ENCODE measurements at places on chromosomes 16 and 17.

DNA sequence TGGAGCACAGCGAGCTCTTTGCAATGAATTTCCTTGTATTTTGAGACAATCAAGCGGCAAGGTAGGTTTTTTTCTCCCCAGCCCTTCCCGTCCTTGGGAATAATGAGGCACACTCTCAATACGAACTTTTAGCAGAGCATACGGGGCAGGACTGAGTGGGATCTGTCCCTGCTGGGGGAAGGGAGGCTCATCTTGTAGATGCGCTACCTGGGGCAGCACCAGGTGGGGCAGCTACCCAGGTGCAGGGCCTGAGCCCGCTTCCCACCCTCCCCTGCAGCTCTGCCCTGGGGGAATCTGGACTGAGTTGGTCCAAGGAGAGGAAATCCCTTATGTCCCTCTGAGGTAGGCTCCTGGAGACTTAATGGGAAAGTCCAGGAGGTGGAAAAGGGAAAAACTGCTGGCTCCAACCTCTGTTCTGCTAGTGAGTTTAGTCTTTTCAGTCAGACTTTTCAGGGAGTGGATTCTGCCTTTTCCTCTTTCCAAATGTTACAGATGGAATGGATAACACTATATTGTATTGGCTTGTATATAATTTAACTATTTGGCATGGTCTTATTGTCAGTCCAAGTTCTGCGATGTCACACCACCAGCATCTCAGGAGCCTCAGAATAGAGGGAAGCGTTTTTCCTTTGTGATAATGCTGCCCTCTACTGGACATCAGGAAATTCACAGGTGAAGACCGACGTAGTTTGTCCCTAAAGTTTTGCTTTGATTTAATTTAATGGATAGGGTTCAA lies 9.6 kb upstream of the CES1 start:
- peak; percentile 57 for DNase-seq

GRCh38 chr17:49815761-49816281 lies 27.3 kb downstream of the KAT7 start:
- DNase-seq, result no peak

GRCh38 chr17:22300731-22301352 lies 608.5 kb downstream of the KCNJ18 start:
- DNase-seq, result no peak

- DNase-seq, result peak; percentile 58
These were observed 54.3 kb downstream of the KPNA2 start for GRCh38 chr17:68089881-68090280.

DNA sequence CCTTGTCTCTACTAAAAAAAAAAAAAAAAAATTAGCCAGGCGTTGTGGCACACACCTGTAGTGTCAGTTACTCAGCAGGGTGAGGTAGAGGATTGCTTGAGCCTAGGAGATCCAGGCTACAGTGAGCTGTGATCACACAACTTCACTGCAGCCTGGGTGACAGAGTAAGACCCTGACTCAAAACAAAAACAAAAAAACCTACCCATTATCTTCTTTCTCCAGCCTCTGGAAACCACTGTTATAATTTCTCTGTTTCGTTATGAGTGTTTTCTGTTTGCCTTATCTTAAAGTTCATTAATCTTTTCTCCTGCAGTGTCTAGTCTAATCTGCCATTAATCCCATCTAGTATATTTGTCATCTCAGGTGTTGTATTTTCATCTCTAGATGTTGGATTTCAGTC lies 18.6 kb upstream of the CLTC start:
- no peak for DNase-seq

GRCh38 chr16:27272076-27272475 lies 3.5 kb upstream of the NSMCE1 start:
- DNase-seq, result no peak

- DNase-seq, result no peak
These were observed 3.4 kb upstream of the FBRS start for GRCh38 chr16:30654856-30655255.

DNA sequence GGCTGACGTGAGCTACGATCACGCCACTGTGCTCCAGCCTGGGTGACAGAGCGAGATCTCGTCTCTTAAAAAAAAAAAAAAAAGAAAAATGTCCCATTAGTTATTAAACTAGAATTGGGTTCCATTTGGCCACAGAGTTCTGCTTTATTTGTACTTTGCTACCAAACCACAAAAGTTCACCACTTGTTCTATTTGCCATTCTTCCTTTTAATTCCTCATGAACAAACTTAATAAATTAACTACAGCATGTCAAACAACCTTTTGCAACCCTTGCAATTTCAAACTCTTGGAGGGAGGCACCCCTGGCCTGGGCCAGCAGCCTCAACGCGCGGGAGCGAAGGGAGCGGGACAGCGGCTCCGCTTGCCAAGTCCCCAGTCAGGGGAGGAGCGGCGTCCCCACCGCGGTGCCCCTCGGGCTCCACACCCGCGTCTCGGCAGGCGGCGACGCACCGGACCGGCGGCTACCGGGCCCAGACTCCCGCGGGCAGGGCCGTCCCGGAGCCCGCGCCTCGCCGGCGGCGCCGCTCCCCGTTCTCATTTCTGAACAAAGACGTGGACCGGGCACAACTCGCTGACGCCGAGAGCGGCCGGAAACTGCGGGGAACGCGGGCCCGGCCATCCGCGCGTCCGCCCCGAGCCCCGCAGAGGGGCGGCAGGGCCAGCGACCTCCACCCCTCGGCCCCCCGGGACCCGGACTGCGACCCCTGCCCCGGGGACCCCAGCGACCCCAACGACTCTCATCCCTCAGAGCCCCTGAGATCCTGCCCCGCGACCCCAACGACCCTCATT lies 775 bp downstream of the CYTH1 start:
- peak; percentile 53 for DNase-seq

- DNase-seq, result no peak
These were observed 16.5 kb downstream of the TMEM98 start for GRCh38 chr17:32944248-32945020.

DNA sequence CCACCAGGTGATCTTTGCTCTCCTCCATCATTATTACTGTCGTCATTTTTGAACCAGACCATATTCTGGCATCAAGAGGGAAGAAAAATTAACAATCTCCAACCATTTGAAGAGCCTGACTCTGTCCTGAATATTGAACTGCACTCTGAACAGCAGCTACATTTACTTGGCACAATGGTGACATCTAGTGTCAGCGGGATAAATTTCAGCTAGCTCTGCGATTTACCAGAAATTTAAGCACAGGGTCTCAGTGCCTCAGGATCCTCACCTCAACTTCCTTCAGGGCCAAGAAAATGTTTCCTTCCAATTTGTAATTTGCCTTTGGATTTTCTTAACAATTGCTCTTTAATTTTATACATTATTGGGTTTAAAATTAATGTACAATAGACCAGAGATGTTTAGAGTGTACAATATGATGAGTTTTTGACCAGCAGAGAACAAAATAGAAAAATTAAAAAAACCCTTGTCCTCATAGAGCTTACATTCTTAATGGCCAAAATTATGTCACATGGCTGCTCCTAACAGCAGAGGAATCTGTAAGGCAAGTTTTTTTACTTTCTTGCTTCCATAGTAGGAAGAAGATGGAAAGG lies 10.7 kb upstream of the ZNF19 start:
- DNase-seq, result peak; percentile 70

GRCh38 chr17:7392696-7393612 lies 1.4 kb downstream of the PLSCR3 start:
- no peak for DNase-seq

- no peak for DNase-seq
These were observed 188.4 kb upstream of the NLRP1 start for GRCh38 chr17:5772720-5773119.

DNA sequence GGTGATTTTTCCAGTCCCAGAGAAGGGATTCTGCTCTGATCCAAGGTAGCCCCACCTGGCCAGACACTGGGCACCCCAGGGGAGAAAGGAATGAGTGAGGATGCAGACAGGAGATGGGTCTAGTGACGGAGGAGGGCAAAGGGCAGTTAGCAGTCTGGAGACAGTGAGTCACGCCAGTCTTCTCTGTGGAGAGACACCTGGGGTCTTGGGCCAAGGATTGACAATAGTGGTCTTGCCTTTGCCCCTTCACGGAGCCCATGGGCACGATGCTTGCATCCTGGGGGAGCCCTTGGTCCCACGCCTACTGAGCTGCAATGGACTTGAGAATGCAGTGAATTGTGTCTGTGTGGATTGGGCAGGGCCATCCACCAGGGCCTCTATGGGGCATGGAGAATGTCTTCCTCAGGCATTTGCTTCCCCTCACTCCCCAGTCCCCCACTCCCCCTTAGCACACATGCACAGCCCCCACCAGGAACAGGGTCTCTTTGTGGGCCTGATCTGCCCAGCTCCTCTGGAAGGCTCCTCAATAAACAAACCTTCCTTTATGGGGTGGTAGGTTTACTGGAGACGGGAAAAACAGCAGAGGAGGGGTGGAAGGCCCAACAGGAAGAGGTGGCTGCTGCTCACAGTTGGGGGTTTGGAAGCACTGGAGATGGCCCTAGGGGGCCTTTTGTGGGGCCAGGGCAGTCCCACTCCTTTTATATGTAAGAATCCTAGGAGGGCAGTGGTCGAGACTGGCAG lies 1.4 kb downstream of the CHAD start:
- no peak for DNase-seq

GRCh38 chr17:4843321-4844000 lies 10.3 kb downstream of the MINK1 start:
- no peak for DNase-seq

DNA sequence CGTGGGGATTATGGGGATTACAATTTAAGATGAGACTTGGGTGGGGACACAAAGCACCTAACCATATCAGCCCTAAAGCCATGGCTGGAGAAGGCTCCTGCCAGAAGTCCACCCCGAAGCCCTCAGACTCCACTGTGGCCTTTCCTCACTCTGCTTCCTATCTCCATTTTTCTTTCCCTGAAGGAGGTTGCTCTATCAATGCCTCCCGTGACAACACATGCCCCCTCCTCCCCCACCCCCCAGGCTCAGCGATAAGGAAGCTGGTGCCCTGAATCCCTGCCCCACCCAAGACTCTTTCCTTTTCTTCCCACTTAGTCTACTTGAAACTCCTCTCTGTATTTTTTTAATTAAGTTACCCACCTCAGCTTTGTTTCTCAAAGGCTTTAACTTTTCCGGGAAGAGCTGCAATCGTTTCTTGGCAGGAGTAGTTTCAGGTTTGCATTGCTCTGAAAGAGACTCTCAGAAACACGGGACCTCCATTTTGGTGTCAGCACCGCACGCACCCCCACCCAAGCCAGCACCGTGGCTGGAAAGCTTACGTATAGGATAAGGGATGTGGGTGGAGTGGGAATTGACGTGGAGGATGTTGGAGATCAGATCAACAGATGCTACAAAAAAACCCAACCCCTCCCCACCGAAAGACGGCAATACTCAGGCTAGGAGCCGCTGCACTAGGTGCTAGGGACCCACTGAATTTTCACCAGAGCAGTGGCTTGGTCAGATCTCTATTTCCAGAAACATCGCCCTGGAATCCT lies 15.2 kb upstream of the CA4 start:
- no peak for DNase-seq

DNA sequence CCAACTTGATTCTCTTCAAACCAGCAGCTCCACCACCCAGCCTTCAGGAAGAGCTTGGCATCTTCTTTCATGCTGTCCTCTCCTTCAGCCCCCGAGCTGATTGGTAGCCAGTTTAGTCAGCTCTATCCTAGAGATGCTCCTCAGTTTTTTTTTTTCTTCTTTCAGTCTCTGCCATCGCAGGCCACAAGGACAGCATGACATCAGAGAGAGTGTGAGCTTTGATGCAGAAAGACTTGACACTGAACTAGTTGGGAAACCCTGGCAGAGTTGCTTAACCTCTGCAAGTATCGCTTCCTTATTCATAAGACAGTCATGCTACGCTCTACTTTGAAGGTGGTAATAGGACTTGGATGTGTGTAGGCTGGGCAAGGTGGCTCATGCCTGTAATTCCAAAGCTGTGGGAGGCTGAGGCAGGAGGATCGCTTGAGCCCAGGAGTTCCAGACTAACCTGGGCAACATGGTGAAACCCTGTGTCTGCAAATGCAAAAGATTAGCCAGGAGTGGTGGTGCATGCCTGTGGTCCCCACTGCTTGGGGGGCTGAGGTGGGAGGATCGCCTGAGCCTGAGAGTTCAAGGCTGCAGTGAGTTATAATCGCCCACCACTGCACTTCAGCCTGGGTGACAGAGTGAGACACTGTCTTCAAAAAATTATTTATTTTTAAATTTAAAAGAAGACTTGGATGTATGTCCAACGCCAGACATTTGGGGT lies 2.6 kb downstream of the CD300LB start:
- DNase-seq, result no peak

DNA sequence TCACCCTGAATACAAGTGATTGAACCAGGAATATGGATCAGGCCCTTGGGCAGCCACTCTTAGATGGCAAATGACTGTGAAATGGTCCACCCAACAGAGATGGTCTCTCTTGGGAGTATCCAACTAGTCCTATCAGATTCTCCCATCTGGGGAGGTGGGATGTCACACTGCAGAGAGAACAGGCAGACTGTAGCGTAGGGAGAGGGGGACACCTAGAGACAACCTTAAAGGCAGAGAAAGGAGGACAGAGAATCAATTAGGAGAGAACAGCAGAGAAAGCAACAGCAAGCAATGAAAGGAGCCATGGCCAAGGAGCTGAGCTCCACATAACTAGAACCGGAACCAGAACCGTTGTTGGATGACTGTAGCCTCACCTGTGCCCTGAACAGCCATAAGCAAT lies 37.2 kb downstream of the IQCK start:
- no peak for DNase-seq

- no peak for DNase-seq
These were observed 99.7 kb downstream of the CBLN1 start for GRCh38 chr16:49181791-49182518.

DNA sequence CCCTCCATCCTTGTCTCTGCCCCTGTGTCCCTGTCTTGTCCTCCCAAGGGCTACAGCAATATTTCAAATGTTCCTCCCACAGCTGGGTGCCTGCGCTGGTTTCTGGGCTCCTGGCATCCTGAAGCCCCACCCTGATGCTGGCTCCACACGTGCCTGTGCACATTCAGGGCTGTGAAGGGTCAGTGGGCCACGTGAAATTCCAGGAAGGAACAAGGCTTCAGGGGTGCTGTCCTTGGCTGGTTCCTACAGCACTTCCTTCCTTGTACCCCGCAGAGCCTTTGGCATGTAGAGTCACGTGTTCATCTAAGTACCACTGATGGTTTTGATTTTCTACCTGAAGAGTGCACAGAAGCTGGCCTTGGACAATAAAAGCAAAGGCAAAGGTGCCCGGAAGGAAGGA lies 57.7 kb upstream of the NLK start:
- no peak for DNase-seq

DNA sequence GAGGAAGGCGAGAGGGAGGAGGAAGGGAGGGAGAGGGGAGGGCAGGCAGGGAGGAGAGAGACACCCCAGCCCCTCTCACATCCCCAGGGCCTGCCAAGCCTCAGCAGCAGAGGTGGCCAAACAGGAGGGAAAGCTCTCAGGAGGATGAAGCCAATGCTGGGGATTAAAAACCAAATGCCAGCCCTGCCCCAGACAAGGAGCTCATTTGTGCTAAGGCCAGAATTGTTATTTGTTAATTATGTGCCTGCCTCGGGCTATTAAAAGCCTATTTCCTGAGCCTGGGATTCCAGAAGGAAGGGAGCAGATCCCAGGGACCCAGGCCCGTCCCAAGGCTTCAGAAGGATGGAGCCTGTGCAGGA lies 27.9 kb upstream of the GINS2 start:
- DNase-seq, result no peak

GRCh38 chr17:58534331-58534730 lies 19.9 kb upstream of the MTMR4 start:
- DNase-seq, result no peak
